OCI-LY7 (cell line): ENCODE measurements at places on chromosomes 4 and X.

- DNase-seq = no peak
Measured at GRCh38 chr4:128459547-128459946, 171.9 kb upstream of the PGRMC2 start.

- no peak for DNase-seq
Measured at GRCh38 chr4:10055871-10056270, 34.6 kb upstream of the SLC2A9 start.

- DNase-seq = no peak
Measured at GRCh38 chrX:52874661-52875060, 6.8 kb upstream of the XAGE3 start.

- DNase-seq = no peak
Measured at GRCh38 chr4:40687676-40688389, 58.2 kb upstream of the RBM47 start.

DNA sequence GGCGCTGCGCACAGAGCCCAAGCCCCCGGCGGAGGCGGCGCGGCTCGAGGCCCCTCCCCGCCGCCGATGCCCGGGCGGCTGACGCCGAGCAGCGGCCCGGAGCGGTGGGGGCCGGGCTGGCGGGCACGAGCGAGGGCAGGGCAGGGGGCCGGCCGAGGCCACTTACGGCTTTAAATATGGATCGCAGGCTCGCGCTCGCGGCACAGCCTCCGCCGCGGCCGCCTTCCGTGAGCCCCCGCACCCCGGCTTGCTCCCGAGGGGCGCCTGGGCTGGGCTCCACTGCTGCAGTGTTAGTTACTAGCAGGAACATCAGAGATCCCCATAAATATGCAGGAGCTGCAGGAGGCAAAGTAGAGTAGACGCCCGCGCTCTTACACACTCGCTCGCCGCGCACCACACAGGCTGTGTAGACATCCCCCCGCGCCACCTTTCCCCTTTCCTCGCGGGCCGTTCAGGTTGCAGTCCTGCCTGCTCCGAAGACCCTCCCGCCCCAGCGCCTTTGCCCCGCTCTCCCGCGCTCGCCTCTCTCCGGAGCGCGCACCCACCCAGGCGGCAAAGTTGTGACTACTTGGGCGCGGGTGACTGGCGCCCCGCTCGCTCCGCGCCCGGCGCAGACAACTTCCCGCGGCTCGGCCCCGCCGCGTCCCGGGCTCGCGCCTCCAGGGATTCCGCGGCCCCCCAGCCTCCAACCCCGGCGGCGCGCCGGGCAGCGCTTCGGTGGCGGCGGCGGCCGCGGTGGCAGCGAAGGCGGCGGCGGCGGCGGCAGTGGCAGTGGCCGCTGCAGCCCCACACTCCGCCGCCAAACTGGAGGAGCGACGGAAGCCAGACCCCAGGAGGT lies 152.0 kb upstream of the SLC4A4 start:
- no peak for DNase-seq

DNA sequence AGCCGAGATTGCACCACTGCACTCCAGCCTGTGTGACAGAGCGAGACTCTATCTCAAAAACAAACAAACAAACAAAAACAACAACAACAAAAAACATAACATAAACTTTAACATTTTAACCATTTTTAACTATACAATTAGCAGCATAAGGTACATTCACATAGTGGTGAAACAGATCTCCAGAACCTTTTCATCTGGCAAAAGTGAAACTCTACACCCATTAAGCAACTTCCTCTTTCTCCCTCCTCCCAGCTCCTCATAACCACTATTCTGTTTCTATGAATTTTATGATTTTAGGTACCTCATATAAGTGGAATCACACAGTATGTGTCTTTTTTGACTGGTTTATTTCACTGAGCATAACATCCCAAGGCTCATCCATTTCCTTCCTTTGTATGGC lies 103.6 kb downstream of the FAM13A start:
- no peak for DNase-seq

GRCh38 chr4:84569009-84569408 lies 13.9 kb upstream of the CDS1 start:
- DNase-seq = no peak

DNA sequence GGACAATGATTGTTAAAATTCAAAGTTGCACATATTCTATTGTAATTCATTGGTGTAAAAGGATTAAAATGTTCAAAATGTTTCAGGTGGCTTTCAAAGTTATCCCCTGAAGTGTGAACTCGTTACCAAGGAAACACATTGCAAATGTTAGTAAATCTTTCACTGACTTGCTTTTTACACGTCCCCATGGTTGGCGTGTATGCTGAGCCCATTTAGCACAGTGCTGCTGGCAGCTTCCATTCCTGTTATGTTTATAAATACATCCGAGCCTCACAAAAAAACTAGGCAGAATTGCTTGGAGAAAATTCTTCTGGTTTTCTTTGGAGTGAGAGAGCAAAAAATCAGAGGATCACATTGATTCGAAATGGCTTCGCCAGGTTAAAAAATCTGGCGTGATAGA lies 105.9 kb upstream of the HPGD start:
- DNase-seq = no peak

DNA sequence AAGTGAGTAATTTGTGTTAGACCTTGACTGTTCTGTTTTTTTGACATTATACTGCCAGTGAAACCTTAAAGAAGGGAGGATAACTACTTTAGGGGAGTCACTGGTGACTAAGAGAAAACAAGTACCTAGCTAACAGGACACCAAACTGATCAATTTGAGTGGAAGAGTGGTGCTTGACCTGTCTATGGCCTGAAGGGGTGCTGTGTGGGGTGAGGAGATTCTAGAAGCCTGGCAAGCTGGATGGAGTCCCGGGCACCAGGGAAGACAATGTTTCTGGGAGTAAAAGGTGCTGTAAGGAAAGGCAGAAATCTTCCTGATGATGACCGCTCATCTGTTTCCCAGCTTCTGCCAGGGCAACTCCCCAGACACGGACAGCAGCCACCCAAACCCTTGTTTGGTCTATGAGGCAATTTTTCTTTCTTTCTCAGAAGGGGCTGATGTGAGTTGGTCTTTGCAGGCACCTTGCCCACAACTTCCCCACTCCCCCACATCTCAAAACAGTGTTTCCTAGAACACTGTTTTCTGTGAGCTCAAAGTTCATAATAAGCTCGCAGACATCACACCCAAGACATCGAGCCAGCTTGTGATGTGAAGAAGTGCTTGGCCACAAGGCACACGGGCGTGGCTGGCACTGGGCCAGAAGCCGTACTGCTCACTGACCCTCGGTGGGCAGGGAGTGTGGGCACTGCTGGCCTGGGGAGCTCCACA lies 4.6 kb downstream of the TXK start:
- DNase-seq = no peak

GRCh38 chrX:155666741-155667140 lies 54.0 kb upstream of the TMLHE start:
- no peak for DNase-seq

- DNase-seq = no peak
Measured at GRCh38 chr4:11131491-11131890, 297.2 kb downstream of the HS3ST1 start.

- DNase-seq = no peak
Measured at GRCh38 chr4:10016169-10016568, 5.1 kb downstream of the SLC2A9 start.

GRCh38 chr4:132527817-132528216 lies 621.3 kb upstream of the PCDH10 start:
- DNase-seq = no peak

- no peak for DNase-seq
Measured at GRCh38 chr4:23235628-23236390, 543.1 kb downstream of the GBA3 start.
